ENCODE measurements at places on chromosomes 16 and 17.

DNA sequence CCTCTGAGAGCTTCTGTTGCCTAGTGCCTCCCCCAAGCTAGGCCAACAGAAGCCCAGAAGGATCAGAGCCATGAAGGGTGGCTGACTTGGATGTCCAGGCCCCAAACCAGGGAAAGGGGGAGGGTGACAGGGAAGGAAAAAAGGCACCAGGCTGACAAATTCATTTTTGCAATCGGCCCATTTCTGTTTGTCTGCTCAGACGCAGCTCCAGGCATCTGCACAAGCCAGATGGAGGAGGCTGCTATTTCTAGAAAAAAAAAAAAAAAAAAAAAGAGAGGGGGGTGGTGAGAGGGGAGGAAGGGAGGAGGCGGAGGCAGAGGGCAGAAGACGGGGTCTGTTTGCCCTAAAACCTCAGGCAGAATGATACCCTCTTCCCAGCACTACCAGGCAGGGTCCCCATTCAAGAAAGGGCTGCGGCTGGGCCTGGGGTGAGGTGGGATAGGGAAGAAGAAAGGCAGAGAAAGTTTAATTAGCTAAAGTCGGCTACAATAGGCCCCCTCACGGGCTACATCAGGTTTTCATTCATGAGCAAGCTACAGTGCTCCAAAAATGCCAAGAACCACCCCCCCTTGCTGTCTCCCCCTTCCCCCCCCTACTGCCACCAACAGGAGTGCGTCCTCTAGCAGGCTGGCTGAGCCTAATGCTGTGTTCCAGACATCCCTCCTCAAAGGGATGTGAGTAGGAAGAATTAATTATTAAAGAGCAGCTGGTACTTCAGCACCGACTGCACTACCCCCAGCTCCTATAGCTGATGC lies 2.4 kb downstream of the HDAC5 start:
- no peak for DNase-seq

DNA sequence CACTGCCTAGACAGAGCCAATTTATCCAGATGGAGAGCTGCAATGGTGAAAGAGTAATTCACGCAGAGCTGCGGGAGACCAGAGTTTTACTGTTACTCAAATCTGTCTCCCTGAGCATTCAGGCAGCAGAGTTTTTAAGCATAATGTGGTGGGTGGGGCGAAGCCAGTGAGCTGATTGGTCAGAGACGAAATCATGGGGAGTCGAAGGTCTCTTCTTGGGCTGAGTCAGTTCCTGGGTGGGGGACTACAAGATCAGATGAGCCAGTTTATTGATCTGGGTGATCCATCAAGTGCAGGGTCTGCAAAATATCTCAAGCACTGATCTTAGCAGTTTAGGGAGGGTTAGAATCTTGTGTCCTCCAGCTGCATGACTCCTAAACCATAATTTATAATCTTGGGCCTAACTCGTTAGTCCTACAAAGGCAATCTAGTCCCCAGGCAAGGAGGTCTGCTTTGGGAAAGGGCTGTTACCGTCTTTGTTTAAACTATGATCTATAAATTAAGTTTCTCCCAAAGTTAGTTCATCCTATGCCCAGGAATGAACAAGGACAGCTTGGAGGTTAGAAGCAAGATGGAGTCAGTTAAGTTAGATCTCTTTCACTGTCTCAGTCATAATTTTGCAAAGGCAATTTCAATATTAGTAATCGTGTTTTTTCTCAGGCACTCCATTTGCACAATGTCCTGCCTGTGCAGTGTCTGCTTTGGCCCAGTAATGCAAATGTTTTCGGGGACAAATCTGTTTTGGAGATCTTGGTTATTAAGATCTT lies 27.0 kb downstream of the PIGL start:
- no peak for DNase-seq

- DNase-seq = no peak
These were observed 198.5 kb downstream of the NTN1 start for GRCh38 chr17:9219631-9220397.

DNA sequence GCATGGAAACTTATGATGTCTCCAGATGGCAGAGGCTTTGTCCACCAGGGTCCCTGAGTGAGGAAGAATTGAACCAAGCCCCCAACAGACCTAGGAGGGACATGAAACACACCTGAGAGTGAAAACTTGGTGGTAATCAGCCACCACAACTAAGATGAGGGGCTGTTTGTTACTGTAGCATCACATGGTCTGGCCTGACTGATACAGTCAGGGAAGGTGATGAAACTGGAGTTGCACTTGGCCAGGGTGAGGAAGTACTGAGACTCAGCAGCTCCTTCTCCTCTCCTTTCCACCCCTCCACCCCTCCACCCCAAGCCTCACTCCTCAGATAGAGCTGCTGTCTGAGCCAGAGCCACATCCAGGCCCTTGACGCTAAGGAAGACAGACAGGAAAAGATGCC lies 37.2 kb downstream of the C16orf82 start:
- no peak for DNase-seq

- DNase-seq = no peak
These were observed 30.1 kb upstream of the MED9 start for GRCh38 chr17:17446666-17447155.

DNA sequence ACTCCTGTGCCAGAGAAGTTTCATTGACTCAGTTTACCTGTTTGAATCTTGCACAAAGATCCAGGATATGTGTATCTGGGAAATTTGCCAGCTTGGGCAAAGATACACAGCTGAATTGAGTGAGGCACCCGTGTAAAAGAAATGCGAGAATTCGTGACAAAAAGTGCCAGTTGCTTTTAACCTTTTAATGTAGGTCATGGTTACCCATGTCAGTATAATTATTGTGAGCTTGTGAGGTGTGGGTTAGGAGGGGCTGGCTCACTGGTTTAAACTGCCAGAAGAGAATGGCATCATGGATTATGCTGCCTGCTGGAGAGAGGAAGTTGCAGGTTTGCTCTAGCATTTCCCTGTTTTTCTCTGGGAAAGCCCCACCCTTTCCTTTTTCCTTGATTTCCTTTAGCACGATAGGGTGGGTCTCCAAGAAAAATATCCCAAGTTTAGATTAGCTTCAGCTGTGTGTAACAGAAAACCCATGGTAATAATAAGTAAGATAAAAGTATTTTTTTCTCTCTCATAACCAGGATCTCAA lies 24.8 kb upstream of the NDRG4 start:
- no peak for DNase-seq

DNA sequence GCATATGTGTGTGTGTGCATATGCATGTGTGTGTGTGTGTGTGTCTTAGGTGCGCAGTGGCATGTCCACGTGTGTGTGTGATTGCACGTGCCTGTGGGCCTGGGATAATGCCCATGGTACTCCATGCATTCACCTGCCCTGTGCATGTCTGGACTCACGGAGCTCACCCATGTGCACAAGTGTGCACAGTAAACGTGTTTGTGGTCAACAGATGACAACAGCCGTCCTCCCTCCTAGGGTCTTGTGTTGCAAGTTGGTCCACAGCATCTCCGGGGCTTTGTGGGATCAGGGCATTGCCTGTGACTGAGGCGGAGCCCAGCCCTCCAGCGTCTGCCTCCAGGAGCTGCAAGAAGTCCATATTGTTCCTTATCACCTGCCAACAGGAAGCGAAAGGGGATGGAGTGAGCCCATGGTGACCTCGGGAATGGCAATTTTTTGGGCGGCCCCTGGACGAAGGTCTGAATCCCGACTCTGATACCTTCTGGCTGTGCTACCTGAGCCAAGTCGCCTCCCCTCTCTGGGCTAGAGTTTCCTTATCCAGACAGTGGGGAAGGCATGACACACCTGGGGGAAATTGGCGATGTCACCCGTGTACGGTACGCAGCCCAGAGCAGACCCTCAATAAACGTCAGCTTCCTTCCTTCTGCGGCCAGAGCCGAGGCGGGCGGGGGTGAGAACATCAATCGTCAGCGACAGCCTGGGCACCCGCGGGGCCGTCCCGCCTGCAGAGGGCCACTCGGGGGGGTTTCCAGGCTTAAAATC lies 47.6 kb downstream of the IL21R start:
- DNase-seq = no peak
